Stimulated activated CD8-positive, alpha-beta memory T cell treated with anti-CD3 and anti-CD28 coated beads, Interleukin-12 subunit alpha, Interleukin-12 subunit beta, amount 100 ng/mL, for 4 hours (primary cell): ENCODE measurements at places on chromosomes 5 and 9.
A peak's percentile ranks its signal among the peaks of the same experiment; 100 is the strongest.

GRCh38 chr5:159340511-159340910 lies 10.2 kb upstream of the IL12B start:
- DNase-seq, result no peak

- no peak for DNase-seq
Measured at GRCh38 chr5:170327829-170328228, 30.3 kb upstream of the LCP2 start.

- DNase-seq, result no peak
Measured at GRCh38 chr9:17021387-17021970, 113.4 kb upstream of the CNTLN start.

- no peak for DNase-seq
Measured at GRCh38 chr9:96596601-96597111, 23.0 kb downstream of the CDC14B start.

DNA sequence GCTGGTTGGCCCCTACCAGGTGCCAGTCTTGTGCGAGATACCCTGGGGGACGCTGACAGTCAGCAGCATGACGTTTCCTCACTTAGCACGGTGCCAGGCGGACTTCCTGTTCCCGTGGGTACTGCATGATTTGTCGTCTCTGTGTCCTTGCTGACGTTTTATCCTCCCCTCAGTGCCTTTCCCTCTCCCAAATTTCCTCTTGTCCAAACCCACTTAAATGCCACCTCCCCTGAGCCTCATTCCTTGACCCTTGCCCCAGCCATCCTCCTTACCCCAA lies 60.6 kb upstream of the SAP30L start:
- DNase-seq, result no peak

DNA sequence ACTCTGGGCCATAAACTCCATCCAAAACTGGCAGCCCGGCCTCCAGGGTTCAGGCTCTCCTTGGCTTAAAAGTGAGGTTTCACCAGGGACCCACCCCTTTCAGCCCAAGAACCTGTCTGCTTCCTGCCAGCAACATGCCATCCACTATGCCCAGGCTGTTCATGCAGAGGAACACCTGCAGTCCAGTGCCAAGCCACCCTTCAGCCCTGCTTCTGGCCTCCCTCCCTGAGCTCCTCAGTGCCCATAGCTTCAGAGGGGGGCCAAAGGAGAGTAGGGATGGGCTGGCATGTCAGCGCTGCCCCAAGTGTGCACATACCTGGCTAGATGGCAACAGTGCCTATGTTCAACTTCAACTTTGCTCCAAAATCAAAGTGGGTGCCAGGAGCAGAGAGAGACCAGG lies 166.9 kb upstream of the MRPS30 start:
- no peak for DNase-seq

GRCh38 chr9:111582888-111583287 lies 16.6 kb downstream of the PTGR1 start:
- no peak for DNase-seq

GRCh38 chr5:173615884-173616576 lies 420 bp downstream of the BOD1 start:
- DNase-seq, result peak; percentile 55

GRCh38 chr5:110625376-110625999 lies 101.0 kb downstream of the TMEM232 start:
- no peak for DNase-seq

GRCh38 chr9:107707915-107708441 lies 218.4 kb upstream of the KLF4 start:
- DNase-seq, result no peak

GRCh38 chr5:89350684-89351083 lies 467.7 kb upstream of the MEF2C start:
- no peak for DNase-seq

DNA sequence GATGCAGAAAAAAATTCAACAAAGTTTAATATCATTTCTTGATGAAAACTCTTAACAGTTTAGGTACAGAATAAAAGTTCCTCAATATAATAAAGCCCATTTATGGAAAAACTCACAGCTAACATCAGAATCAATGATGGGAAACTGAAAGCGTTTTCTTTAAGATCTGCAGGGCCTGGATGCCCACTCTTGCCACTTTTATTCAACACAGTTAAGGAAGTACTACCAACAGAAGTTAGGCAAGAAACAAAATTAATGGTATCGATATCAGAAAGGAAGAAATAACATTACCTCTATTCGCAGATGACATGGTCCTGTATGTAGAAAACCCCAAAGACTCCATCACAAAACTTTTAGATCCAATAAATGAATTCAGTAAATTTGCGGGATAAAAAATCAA lies 542.4 kb upstream of the RGMB start:
- no peak for DNase-seq

DNA sequence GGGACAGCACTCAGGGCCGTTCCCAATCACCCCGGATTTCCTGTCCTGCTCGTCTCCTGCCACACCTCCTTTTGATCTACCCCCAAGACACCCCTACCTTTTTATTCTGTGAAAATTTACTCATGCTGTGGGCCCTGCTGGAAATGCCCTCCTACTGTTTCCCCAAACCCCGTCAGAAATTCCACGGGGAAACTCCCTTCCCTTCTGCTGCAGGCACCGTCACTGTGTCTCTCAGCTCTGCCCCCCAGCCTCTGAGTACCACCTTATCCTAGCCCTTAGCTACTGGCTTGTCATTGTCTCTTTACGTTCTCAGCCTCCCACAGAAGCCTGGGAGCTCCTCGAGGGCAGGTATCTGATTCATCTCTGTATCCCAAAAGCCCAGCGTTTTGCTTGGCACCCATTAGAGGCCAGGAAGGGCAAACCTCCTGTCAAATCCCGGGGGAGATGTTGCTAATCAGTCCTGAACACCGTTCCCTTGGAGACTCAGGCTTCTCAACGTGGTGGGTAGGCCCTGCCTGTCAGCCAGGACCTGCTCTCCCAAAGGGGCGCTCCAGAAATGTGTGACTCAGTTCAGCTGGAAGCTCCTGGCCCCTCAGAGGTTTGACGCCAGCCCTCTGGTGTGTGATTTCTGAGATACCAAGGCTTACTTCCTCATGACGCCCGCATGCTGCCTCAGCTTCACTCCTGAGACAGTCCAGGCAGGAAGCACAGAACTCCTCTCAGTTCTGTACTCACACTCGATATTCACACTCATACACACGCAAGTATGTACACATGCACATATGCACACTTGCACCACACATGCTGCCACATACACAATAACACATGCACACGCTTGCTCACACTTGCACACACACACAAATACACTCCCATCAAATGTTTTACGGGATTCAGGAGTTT lies 50.7 kb upstream of the GRHPR start:
- no peak for DNase-seq

DNA sequence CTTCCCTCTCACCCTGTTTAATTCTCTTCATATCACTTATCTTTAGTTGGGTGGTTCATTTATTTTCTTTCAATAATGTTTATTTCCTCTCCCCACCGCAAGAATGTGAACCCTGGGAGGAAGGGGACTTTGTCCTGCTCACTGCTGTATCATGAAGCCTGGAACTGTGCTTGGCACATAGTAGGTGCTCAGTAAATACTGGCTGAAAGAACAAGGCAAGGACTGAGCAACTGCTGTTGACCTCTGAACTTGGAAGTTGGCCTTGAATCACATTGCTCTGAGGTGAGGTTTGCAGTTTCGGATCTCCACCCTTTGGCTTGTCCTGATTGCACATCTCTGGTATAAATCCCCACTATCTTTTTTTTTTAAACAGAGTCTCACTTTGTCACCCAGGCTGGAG lies 22.0 kb upstream of the PTGS1 start:
- DNase-seq, result no peak

- no peak for DNase-seq
Measured at GRCh38 chr9:15501179-15501578, 9.6 kb downstream of the PSIP1 start.

GRCh38 chr5:43631182-43631910 lies 28.4 kb downstream of the NNT start:
- no peak for DNase-seq

- no peak for DNase-seq
Measured at GRCh38 chr5:124927735-124928134, 181.3 kb upstream of the ZNF608 start.
